Stimulated activated CD8-positive, alpha-beta memory T cell treated with anti-CD3 and anti-CD28 coated beads, Interleukin-7, amount 100 ng/mL, for 1 hour (primary cell): ENCODE measurements at places on chromosomes 7 and 10.

GRCh38 chr10:130740166-130740565 lies 571.4 kb downstream of the TCERG1L start:
- DNase-seq = no peak

GRCh38 chr7:132941428-132941827 lies 140.5 kb downstream of the CHCHD3 start:
- DNase-seq = no peak

GRCh38 chr7:81064426-81064825 lies 145.6 kb upstream of the SEMA3C start:
- no peak for DNase-seq

GRCh38 chr7:156666368-156667109 lies 26.0 kb downstream of the RNF32 start:
- no peak for DNase-seq

GRCh38 chr10:102819054-102819453 lies 18.2 kb downstream of the CYP17A1 start:
- DNase-seq = no peak

DNA sequence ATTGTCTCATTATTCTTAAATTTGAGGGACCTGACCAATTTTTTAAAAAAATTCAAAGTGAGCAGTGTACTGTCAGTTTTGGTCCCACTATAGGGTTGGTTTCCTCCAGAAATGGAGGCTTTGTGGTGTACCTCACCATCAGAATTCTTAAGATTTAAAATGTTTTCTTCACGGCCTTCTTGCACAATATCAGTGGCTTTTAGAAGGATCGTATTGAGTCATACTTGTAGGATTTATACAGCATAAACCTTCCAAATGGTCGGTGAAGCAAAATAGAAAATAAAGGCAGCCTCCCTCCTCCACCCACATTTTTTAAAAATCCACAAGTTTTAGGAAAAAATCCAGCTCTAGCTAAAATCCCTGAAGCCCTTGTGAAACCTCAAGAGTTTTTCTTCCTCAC lies 126.4 kb downstream of the RNLS start:
- DNase-seq = no peak

GRCh38 chr7:138749960-138750359 lies 47.8 kb upstream of the TMEM213 start:
- no peak for DNase-seq
